Prostate gland (tissue), 2 donors: ENCODE measurements at places on chromosomes 4 and X.

DNA sequence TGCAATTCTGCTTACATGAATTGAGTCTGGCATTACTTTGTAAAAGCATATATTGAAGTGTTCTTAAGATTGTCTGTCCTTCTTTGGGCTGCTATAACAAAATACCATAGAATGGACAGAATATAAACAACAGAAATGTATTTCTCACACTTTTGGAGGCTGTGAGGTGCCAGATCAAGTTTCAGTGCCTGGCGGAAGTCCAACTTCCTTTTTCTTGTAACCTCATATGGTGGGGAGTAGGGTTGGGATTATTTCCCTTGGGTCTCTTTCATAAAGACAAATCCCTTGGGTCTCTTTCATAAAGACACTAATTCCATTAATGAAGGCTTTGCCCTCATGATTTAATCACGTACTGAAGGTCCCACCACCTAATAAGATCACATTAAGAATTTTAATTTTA lies 199.3 kb upstream of the GRID2 start:
- DNase-seq: no peak

- DNase-seq: no peak
Measured at GRCh38 chr4:188879598-188879997, 740.4 kb downstream of the TRIML1 start.

GRCh38 chr4:39484582-39485272 lies 25.9 kb downstream of the LIAS start:
- no peak for DNase-seq

GRCh38 chr4:124505211-124505610 lies 207.3 kb downstream of the ANKRD50 start:
- no peak for DNase-seq

DNA sequence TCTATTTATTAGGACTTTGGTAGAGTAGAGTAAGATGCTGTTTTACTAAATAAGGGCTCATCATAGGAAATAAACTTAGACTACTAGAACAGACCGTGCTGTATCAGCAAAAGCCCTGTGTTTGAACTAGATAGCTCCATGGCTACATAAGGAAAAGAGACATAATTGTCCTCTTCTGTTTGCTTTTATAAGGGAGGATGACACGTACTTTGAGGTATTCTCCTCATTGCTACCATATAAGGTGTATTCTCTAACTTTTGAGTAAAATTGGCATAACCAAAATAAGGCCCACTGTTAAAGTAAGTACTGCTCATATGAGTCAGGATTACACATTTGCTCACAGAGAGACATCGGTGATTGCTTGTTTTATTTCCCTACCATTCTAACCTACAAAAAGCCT lies 64.3 kb downstream of the PDLIM5 start:
- DNase-seq: peak; percentile 23

- DNase-seq: no peak
Measured at GRCh38 chr4:71288875-71289274, 49.9 kb upstream of the SLC4A4 start.

DNA sequence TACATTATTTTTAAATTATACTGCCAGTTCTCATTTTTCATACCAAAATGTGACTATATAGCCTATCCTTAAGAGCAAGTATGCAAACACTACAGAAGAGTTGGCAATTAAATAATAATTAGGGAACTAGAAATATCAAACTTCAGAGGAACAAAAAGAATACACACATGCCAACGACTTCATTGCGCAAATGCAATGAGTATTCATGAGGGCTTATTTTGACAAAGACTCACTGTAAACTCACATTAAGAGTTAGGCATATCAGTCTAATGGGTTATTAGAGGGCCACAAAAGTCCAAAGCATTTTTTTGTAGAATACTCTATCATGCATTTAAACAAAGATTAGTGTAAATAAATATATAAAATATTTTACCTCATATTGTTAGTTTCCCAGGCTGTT lies 31.6 kb downstream of the SLC10A7 start:
- no peak for DNase-seq

DNA sequence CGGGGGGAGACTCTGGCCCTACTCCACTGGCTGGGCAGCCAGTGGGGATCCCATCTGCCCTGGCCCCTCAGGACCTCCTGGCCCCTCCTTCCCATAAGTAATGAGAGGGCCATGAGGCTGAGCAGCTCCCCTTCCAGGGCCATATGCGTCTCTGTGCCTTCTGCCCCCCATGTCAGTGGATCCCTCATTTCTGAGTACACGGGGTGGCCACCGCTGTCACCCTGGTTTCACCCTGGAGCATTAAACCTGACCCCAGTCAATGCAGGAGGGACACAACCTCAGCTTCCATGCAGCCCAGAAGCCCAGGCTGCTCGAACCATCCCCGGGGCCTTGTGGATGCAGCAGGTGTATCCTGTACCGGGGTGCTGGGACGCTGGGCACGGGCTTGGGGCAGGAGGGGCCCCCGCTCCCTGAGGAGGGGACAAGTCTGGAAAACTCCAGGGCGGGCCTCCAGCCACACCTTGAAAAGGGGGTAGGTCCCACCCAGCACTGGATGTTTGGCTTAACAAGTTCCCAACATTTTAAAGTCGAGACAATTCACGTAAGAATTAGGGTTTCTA lies 24.2 kb downstream of the ATP5ME start:
- DNase-seq: no peak

DNA sequence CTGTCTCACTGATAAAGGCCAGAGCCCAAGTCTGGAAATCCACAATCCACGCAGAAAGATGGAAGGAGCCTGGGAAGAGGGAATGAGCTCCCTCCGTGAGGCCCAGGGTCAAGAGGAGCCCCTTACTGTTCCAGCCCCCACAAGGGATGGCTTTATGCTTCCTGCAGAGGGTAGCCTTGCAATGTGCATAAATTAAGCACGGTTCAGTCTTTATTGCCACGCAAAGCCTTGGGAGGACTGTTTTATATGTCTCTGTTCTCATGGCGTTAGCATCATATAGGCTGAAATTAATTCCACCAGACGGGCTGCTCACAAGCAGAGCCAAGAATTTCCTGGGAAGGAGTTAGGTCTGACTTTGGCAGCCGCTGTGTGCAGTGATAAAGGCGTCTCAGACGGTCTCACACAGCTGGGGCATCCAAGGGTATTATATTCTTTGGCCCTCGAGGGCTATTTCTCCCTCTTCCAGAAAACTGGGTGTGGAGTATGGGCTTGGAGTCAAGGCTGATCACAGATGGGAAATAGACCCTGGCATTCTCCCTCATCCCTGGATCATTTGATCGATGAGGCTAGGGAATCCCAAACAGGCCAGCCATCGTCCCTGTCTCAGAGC lies 38.5 kb downstream of the CYTL1 start:
- DNase-seq: no peak

- DNase-seq: no peak
Measured at GRCh38 chr4:160136021-160136420, 1033.1 kb downstream of the RAPGEF2 start.

DNA sequence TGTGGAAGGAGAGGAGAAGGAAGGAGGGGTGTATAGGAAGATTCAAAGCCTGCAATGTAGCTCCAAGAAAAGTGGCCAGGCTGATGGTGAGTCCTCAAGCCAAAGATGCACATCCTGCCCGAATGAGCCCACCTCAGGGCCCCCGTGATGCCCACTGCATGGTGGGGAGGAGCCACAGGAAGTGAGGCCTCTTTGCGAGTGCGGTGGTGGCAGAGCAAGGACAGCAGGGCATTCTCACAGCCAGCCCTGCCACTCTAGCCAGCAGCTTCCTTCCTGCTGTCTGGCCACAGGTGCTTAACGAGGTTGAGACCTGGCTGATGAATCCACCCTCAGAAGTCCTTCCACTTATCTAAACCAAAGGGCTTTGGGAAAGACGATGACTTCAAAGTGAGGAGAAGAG lies 55.8 kb downstream of the BCOR start:
- no peak for DNase-seq

DNA sequence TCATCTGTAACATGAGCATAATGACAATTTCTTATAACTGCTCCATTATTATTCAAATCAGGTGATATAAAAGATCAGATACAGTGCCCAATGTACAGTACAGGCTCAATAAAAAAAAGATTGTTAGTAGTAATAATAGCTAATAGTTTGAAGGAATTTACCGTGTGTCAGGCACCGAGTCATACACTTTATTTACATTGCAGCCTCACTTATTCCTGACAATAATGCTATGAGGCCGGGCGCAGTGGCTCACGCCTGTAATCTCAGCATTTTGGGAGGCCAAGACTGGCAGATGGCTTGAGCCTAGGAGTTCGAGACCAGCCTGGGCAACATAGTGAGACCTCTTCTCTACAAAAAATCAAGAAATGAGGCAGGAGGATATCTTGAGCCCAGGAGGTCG lies 10.1 kb upstream of the MAP7D3 start:
- DNase-seq: no peak

GRCh38 chrX:6718766-6719165 lies 183.8 kb upstream of the VCX3A start:
- DNase-seq: no peak

DNA sequence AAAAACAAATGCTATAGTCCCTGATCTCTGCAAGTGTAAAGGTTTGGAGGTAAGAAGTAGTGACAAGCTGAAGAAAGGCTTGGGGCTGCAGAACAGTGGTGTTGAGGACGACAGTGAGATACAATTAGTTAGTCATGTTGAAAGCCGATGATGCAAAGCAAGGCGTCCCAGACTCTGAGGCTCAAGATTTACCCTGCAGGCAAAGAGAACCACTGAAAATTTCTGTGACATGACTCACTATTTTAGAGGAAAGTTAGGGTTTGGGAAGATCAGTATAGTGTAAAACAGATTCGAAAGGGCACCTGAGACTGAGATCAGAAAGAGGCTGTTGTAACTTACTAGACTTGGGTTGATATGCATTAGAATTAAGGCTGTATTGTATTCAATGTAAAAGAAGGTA lies 281.3 kb upstream of the FTHL17 start:
- DNase-seq: no peak

- no peak for DNase-seq
Measured at GRCh38 chr4:8292478-8293107, 23.0 kb downstream of the HTRA3 start.

GRCh38 chr4:180101348-180102083 lies 2141.7 kb upstream of the TENM3 start:
- DNase-seq: no peak

DNA sequence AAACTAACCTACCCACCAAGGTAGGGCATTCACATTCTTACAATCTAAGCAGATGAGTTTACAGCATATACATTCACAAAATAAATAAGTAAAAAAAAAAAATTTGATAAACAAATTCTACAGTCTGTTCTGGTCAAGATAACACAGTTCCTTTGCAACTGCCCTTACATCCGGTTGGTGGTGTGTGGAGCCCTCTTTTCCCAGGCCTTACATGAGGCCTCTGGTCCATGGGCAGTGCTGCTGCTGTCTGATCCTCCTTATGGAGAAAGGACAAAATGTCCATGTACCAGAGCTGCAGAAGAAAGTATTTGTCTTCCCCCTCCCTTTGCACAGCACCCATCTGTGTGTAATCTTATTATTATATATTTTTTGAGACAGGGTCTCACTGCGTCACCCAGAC lies 2.2 kb upstream of the SEPTIN11 start:
- DNase-seq: no peak

- DNase-seq: no peak
Measured at GRCh38 chrX:20711366-20711765, 444.7 kb upstream of the RPS6KA3 start.

GRCh38 chr4:37747772-37748330 lies 61.7 kb upstream of the RELL1 start:
- no peak for DNase-seq

- DNase-seq: no peak
Measured at GRCh38 chr4:67694662-67695061, 6.3 kb downstream of the UBA6 start.

GRCh38 chr4:154416190-154416547 lies 75.4 kb downstream of the DCHS2 start:
- no peak for DNase-seq

GRCh38 chr4:42655921-42656678 lies 805 bp downstream of the ATP8A1 start:
- DNase-seq: peak; percentile 45

DNA sequence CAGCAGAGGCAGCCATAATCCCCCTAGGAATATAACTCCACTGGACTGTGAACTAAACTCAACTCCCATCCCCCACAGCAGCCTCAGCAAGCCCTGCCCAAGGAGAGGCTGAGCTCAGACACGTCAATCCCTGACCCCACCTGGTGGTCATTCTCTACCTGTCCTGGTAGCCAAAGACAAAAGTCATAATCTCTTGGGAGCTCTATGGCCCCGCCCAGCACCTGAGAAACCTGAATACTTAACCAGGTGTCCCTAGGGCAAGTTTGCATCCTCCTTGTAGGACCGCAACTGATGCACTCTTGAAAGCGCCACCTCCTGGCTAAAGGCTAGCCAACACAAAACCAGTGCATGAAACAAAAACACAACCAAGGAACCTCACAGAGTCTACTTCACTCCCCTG lies 18.4 kb downstream of the CT47B1 start:
- no peak for DNase-seq

DNA sequence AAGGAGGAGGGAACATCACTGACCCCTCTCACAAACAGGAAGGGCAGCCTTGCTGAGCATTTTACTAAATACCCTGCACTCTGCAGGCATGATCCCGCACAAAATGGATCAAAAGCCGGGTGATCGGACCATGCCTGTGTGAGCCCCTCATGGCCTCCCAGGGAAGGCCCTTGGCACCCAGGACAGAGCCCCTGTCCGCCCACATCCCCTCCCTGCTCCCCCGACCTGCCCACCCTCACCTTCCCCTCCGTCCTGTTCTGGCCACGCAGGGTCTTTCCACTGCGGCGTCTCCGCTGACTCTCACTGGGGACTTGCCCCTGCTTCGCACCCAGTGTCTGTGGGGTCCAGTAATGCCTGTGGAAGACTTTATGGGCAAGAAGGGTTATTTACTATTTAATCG lies 105.0 kb downstream of the HMX1 start:
- no peak for DNase-seq

GRCh38 chr4:174047363-174047762 lies 236.1 kb downstream of the FBXO8 start:
- DNase-seq: no peak

- no peak for DNase-seq
Measured at GRCh38 chr4:130814896-130815295, 1718.9 kb downstream of the C4orf33 start.

DNA sequence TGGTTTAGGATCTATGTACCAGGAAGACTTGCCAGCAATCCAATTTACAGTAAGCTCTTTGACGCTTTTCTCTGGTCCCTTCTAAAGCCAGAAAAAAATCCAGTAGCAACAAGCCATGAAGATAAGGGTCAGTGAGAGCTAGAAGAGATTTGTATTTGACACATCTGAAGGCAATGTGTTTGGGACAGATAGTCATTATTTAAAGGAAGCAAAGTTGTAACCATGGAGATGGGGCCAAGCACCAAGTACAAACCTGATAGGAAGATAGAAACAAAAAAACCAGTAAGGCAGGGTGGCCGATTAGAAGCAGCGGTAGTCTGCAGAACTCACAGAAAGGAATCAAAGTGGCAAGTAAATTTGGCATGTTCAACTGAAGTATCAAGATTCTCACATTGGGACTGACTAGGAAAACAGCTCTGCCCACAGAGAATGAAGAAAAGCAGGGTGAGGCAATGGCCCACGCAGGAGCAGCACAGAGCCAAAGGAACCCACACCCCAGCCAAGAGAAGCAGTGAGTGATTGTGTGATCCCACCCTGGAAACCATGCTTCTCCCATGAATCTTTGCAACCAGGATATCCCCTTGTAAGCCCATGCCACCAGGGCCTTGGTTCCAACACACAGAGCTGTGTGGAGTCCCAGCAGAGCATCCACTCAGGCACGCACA lies 12.9 kb upstream of the C4orf54 start:
- no peak for DNase-seq
